ENCODE measurements at places on chromosomes 2 and 18. TPM values are rescaled to one million over a fixed set of nuclear protein-coding genes. Genes with fewer than 3 reads are reported as not detected.

DNA sequence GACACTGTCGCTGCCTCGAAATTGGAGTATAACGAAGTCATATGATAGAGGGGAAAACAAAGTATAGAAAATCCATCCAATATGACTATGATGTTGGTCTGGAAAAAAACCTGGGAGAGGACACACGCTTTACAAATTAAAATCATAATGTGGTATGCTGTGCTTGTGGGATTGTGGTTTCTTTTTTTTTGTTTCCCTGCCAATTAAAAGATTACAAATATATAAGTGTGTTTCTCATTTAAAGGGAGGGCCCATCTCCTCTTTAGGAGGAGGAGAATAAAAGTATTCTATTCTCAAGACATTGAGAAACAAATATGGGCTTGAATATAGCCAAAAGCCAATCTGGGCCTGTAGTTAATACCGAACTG, 86.6 kb downstream of the EPHA4 start:
- no peak for DNase-seq
- no peaks in the 10 kb centered on the region for H3K4me1 ChIP-seq
- H3K27me3 ChIP-seq = no peaks in the 10 kb centered on the region
- no peak overlapping the region for H3K27ac ChIP-seq

GRCh38 chr18:36179562-36180355, 7.5 kb upstream of the MOCOS start:
- H3K36me3 ChIP-seq = peaks cover 20% of the 10 kb centered on the region
- H3K27me3 ChIP-seq = no peaks in the 10 kb centered on the region
- H3K4me1 ChIP-seq = peaks cover 10% of the 10 kb centered on the region
- no peak for DNase-seq

GRCh38 chr18:73007195-73007914, 139.6 kb upstream of the NETO1 start:
- H3K27ac ChIP-seq = no peak overlapping the region
- H3K4me3 ChIP-seq = no peak overlapping the region
- no peaks in the 10 kb centered on the region for H3K36me3 ChIP-seq

GRCh38 chr18:37042381-37042780, 213.5 kb downstream of the KIAA1328 start:
- no peak overlapping the region for H3K27ac ChIP-seq
- H3K27me3 ChIP-seq = no peaks in the 10 kb centered on the region
- H3K4me1 ChIP-seq = no peaks in the 10 kb centered on the region

DNA sequence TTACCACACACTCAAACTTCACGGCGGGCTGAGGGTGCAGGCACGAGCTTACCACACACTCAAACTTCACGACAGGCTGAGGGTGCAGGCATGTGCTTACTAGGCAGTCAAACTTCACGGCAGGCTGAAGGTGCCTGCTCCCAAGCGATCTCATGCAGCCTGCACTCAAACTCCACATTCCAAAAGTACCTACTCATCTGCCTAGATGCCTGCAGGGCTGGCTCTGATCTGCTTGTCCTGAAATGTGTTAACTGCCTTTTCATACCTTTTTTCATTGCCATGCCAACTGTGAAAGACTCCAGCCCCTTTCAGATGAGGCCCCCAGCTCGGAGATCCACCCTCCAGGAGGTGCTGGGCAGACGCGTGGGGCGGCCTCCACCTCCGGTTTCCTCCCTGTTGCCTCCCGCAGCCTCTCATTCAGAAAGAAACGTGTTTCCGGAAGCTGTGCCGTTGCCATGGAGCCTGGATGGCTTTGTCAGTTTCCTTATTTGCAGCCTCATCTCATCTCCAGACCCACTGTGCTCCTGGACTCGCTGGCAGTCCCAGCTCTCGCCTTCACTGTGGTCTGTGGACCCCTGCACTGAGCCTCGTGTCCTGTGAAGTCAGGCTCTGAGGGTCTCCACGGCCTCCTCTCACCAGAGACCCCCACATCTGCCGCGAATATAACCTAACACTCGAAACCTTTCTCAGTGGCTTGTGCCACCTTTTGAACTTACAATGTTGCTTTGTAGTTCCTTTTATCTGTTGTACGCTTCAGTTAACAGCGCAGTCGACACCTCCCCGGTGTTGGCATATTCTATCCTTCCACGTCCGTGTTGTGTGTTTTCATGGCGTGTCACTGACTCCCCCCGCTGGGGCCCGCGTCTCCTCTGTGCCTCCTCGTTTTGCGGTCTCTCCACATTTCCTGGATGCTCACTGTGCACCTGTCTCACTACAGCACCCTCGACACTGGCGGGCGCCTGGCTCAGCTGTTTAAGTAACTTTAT, 106.1 kb upstream of the ALKAL2 start:
- H3K36me3 ChIP-seq = no peaks in the 10 kb centered on the region
- H3K27ac ChIP-seq = no peak overlapping the region
- no peak for DNase-seq

GRCh38 chr18:63177919-63178821, 141.4 kb downstream of the BCL2 start:
- DNase-seq = no peak
- H3K4me1 ChIP-seq = no peaks in the 10 kb centered on the region
- no peaks in the 10 kb centered on the region for H3K36me3 ChIP-seq
- peaks cover 13% of the 10 kb centered on the region for H3K27me3 ChIP-seq
- peak overlapping the region; percentile 33 for H3K4me3 ChIP-seq
- no peak overlapping the region for H3K27ac ChIP-seq

DNA sequence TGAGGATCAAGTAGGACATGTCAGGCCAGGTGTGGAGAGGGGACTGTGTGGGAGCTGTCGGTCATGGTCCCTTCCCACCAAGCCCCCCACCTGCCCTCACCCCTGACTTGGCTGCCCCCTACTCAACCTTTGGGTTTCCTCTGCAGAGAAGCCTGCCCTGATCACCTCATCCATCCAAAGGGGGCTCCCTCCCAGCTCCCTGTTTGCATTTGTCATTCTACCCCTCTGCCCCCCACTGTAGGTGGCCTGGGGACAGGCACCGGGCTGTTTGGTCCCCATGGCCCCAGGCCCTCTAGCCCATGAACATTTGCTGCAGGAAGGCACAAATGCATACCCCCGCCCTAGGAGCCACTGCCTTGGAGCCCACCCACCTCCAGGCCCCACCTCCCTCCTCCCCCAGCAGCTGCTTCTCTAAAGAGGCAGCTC, 115.0 kb downstream of the SMAD7 start:
- no peak overlapping the region for H3K4me3 ChIP-seq
- no peak overlapping the region for H3K27ac ChIP-seq
- peaks cover 68% of the 10 kb centered on the region for H3K4me1 ChIP-seq

DNA sequence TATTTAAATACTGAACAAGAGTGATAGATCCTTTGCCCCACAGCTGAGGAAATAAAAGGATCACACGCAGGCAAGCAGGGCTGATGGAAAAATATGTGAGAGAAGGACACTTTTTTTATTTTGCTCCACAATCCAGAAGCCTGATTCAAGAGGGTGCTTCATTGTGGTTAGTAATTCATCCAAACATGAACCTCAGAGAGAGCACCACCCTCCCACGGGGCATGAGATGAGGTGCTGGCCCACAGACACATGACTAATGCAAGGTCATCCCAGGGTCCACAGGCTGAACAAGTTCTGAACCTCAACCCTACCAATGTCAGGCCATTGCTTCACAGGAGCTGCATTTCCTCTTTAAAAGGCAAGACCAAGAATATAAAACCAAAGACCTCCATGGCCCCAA, 239.6 kb downstream of the MREG start:
- H3K36me3 ChIP-seq = no peaks in the 10 kb centered on the region
- H3K4me3 ChIP-seq = no peak overlapping the region
- peak overlapping the region; percentile 96 for H3K27ac ChIP-seq
- H3K27me3 ChIP-seq = no peaks in the 10 kb centered on the region
- peaks cover 56% of the 10 kb centered on the region for H3K4me1 ChIP-seq
- peak; percentile 79 for DNase-seq

DNA sequence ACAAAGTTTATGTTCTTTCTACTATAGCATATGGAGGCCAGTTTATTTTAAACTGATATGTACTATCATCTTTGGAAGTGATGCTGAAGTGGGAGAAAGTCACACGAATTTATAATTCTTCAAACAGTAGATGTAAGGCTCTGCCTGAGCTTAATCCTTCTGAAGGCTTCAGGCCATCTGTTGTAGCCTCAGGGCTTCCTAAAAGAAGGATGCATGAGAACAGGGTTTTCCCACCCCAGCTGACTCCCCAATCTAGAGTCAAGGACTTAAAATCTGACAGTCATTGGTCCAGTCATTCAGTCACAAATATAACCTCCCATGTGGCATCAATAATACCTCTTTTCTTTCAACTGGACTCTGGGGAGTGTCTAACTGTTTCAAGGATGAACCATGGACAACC, 330.5 kb downstream of the KCNS3 start:
- peaks cover 11% of the 10 kb centered on the region for H3K27me3 ChIP-seq
- H3K4me1 ChIP-seq = peaks cover 4% of the 10 kb centered on the region
- H3K27ac ChIP-seq = no peak overlapping the region
- H3K4me3 ChIP-seq = no peak overlapping the region
- no peak for DNase-seq

DNA sequence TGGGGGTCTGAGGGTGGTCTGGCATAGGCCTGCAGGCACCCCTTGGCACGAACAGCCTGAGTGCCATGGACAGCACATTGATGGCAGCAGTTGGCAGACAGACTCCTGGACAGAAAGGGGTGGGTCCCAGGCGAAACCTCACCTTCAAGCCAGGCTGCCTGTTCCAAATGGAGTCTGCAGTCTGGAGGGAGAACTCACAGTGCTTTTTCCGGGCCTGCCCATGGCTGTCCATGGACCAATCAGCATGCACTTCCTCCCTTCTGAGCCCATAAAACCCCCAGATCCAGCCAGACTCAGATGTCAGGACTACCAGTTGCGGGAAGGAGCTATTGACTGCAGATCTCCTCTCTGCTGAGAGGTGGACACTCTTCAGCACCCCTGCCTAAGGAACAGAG, 694.6 kb upstream of the ACVR2A start:
- H3K4me3 ChIP-seq = no peak overlapping the region
- no peaks in the 10 kb centered on the region for H3K4me1 ChIP-seq
- H3K36me3 ChIP-seq = no peaks in the 10 kb centered on the region
- no peak for DNase-seq

- H3K4me1 ChIP-seq = no peaks in the 10 kb centered on the region
- no peaks in the 10 kb centered on the region for H3K27me3 ChIP-seq
- no peak overlapping the region for H3K4me3 ChIP-seq
- no peaks in the 10 kb centered on the region for H3K36me3 ChIP-seq
- no peak for DNase-seq
- no peak overlapping the region for H3K27ac ChIP-seq
Observed at GRCh38 chr2:221034973-221035372, 537.1 kb downstream of the EPHA4 start.

DNA sequence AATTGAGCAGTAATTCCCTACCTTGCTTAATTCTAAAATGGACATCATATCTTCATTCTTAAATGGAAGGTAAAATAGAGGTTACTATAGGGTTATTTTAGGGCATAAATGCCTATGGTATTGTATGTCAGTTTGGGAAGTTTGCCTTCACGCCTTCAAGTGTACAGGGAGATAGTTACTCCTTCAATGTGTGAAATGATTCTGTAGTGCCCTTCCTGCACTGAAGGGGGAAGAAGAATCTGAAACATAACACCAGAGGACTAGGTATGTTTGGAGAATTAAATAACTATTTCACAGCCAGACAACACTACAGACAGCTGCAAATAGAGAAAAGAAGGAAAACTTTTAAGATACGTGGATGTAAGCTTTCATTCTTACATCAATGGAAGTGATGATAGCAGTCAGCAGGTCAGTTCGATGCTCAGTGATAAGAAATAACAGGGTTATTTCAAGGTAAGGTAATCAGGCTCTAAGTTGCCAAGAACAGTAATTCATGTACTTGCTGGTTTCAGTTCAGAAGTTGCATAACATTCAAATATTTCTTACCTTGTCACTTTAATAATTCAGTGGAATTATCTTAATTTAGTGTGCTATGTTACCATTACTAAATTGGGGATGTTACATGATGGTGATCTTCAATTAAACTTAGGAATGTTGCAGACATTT, 4.0 kb downstream of the PKP4 start:
- no peak overlapping the region for H3K4me3 ChIP-seq
- H3K4me1 ChIP-seq = peaks cover 22% of the 10 kb centered on the region
- H3K27me3 ChIP-seq = no peaks in the 10 kb centered on the region
- no peak overlapping the region for H3K27ac ChIP-seq
- no peaks in the 10 kb centered on the region for H3K36me3 ChIP-seq
- no peak for DNase-seq

DNA sequence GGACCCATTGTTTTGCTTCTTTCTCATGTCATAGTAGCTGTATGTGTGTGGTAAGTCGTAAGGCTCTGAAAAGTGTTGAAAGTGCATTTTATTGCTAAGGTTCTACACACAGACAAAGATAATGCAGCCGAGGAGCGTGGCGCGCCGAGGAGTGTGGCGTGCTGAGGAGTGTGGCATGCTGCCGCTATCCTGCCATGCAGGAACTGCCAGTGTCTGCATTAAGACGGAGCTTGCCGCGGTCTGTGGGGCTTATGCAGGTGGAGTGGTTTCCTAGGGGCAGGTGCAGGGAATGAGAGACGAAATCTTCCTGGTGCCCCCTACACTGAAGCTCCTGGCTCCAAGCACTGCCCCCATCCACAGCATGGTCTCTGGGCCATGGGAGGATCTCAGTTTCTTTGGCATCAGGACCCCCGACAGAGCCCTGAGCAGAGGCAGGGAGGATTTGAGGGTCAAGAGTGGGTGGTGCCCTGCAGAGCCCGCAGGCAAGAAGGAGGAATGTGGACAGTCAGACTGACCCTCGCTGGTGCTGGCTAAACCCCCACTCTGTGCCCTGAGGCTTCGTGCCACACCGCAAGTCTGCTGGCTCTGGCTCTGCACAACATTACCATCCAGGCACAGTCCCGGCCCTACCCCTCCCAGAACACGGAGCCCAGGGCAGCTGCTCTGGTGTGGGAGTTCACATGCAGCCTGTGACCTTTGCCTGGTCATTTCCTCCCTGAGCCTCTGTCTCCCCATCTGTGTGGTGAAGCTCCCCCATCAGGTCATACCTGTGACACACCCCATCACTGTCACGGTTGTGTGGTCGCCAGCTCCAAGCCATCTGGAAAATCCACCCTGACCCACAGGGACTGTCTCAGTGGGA, 3.2 kb downstream of the SNED1 start:
- no peaks in the 10 kb centered on the region for H3K27me3 ChIP-seq
- H3K4me1 ChIP-seq = peaks cover 10% of the 10 kb centered on the region
- peak; percentile 56 for DNase-seq
- no peak overlapping the region for H3K27ac ChIP-seq
- no peak overlapping the region for H3K4me3 ChIP-seq

GRCh38 chr18:27707201-27707600, 469.7 kb downstream of the CDH2 start:
- no peak overlapping the region for H3K4me3 ChIP-seq
- no peaks in the 10 kb centered on the region for H3K36me3 ChIP-seq
- no peak for DNase-seq
- no peaks in the 10 kb centered on the region for H3K27me3 ChIP-seq
- no peak overlapping the region for H3K27ac ChIP-seq

DNA sequence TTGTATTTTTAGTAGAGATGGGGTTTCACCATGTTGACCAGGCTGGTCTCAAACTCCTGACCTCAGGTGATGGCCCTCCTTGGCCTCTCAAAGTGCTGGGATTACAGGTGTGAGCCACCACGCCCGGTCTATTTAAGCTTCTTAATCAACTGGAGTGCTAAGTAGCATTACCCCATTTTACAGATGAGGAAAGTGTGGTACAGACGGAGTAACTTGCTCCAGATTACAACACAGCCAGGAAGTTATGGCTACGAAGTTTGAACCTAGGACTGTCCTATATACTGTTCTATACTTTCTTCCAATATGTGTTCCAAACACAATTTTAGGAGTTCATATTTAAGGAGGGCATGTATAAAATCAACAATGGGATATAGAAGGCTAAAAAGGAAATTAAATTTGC, 197.7 kb downstream of the TGIF1 start:
- no peaks in the 10 kb centered on the region for H3K27me3 ChIP-seq
- H3K36me3 ChIP-seq = no peaks in the 10 kb centered on the region
- no peak for DNase-seq
- H3K4me3 ChIP-seq = no peak overlapping the region
- H3K27ac ChIP-seq = no peak overlapping the region

APOB gene
- under 0.01 TPM for total RNA-seq

EMILIN2 gene
- total RNA-seq = 5.0 TPM

GALR1 gene
- not detected for total RNA-seq

RAB6C gene
- not detected for total RNA-seq

RBKS gene
- total RNA-seq = 1.1 TPM

OSBPL1A gene
- total RNA-seq = 51.8 TPM
